ENCODE measurements at places on chromosomes 16 and 17.

DNA sequence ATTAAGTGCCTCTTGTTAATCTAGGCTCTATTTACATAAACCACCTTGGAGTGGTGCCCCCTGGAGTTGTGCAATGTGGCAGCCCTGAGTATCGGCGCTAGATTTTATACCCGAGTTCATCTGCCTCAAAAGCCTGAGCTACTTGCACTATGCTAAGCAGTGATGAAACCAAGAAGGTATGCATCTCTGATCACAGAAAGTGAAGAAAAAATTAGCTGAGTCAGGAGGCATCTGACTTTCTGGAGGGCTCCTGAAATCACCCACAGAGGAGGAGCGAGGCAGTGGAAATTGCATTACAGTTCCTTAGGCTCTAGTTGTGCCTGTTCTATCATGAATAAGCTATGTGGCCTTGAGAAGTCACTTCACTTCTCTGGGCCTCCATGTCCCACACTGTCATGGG, 80.3 kb upstream of the PSMD7 start:
- no peak for DNase-seq

DNA sequence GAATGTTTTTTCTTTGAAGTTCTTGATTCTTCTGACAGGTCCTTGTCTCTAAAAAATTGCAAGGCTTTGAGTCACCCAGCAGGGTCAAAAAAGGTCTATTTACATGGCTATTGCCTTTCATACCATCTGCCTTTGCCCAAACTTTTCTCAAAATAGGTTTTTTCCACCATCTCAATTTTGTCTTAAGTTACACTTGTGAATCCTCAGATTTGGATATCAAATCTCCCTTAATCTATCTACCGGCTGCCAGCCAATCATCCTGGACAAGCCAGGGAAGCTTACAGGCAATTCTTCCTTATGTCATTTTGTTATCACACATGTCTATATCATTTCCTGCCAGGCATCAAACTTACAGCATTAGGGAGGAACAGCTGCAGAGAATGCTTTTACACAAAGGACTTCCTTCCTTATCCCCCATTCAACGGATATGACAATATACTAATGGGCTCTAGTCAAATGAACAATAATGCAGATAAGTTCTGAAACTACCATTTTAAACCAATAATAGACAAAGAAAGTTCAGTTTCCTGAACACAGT, 104.1 kb upstream of the CORO6 start:
- no peak for DNase-seq

DNA sequence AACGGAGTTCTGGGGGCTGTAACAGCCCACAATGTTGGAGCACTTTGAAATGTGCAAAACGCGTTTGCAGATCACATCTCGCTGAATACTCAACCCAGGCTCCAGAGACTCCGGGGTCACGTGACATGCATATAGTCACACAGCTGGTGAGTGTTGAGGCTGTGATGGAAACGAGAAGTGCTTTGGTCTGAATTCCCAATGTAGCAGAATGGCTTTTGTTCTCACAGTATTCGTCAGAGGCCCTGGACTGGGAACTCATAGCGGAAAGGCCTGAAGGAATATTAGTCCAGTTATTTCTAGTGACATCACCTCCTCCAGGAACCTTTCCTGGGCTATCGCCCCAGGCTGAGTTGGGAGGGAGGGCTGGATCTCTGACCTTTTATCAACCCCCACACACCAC, 95.8 kb upstream of the CRHR1 start:
- no peak for DNase-seq

GRCh38 chr16:64077242-64077641, 1044.6 kb downstream of the CDH11 start:
- no peak for DNase-seq

DNA sequence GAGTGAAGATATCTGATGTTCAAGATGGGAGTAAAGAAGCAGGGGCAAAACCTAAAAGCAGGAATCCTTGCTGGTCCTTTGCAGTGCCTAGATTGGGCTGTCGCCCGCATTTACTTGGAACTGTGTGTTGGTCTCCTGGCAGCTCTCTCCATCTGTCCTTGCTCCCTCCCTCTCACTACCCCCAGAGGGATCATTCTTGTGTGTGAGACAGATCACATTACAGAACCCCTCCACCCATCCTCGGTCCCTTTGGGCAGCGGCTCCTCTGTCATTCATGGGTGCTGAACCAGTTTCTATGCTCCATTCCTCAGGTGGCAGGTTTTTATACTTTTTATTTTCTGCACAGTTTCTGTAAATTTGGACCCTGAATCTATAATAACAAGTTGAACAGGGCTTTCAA, 99.4 kb upstream of the MYOCD start:
- DNase-seq = no peak

DNA sequence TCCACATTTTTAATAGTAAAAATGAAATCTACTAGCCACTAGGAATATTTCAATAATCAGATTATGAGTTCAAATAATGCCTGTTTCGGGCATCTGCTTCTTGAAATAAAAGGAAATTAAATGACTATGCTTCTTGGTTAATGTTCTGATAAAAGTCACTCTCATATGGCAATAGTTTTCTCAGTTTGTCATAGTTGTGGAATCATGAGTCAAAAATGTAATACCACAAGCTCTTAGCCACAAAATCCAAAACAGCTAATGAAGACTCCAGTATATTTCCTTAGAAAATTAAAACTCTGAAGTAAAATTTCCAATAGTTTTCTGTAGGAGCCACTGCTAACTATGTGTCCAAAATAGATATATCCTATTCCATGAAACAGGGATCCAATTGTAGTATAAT, 676.3 kb upstream of the CDH8 start:
- DNase-seq = no peak

DNA sequence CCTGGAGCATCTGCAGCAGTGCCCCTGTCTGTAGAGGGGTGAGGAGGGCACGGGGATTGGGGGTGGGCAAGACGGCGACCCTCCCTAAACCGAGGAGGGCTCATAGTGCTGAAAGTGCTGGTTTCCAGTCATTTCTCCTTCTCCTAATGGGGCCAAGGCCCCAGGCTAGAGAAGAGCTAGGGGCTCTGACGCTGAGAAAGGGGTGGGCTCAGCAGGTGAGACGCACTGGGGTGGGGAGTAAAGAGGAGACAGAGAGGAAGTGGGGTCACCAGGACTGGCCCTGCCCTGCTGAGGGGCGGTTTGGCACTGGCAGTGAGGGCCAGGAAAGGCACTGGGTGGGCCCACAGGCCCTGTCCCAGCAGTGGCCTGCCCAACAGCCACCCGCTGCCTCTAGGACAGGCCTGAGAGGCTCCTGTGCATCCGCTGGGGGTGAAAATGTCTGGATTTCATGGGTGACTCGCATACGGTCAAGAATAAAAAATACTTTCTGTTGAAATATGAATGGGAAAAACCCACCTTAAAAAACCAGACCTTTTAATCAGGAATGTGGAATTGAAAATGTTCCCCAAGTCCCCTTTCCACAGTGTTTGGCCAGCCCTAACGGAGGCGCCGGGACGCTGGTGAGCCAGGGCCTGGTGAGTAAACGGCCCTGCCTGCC, 122.4 kb upstream of the SMURF2 start:
- no peak for DNase-seq

DNA sequence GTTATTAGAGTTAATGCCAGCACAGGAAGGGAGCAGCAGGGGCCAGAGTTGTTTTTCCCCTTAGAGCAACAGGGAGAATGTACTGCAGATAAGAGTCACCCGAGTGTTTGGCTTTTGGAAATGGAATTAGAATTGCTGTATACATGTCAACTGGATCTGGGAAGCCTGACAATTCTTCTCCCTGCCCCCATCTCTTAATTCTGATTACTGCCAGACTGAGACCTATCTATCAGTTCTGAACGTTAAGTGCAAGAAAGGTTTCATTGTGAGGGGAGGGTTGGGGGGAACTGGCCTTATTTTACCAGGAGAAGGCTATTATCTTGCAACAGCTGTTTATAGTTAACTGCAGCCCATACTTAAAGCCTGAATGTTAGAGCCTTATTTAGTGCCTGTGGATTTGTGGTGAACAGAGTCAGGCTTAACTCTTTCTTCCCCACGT, 424.5 kb upstream of the CDH11 start:
- no peak for DNase-seq

Measured in HFF-Myc (cell line).